HS-27A (cell line): ENCODE measurements at places on chromosomes 3 and 15.

DNA sequence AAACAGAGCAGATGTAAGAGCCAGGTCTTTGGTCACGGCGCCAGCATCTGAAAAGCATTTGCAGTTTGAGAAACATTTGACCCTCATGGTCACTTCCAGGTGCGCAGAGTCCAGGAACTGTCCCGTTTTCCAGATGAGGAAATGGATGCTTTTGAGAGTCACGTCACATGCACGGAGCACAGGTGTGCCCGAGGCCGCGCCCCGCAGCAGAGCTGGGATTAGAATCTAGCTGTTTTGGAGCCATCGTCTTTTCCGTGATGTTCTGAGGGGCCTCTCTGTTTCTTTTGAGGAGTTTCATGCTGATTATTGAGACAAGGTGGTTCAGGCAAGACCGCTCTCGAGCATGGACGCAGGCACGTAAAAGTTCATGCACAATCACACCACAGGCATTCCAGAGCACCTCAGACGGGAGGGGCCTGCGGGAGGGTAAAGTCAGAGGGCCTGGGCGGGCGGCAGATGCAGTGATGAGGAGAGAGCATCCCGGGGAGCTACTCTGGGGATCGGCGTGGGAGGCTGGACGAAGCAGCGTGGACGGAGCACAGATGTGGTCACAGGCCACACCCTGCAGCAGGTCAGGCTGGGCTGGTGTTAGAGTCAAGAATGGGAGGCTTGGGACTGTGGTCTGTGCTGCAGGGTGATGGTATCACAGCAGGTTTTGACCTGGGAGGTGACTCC, 139.2 kb upstream of the MEF2A start:
- no peak for DNase-seq

DNA sequence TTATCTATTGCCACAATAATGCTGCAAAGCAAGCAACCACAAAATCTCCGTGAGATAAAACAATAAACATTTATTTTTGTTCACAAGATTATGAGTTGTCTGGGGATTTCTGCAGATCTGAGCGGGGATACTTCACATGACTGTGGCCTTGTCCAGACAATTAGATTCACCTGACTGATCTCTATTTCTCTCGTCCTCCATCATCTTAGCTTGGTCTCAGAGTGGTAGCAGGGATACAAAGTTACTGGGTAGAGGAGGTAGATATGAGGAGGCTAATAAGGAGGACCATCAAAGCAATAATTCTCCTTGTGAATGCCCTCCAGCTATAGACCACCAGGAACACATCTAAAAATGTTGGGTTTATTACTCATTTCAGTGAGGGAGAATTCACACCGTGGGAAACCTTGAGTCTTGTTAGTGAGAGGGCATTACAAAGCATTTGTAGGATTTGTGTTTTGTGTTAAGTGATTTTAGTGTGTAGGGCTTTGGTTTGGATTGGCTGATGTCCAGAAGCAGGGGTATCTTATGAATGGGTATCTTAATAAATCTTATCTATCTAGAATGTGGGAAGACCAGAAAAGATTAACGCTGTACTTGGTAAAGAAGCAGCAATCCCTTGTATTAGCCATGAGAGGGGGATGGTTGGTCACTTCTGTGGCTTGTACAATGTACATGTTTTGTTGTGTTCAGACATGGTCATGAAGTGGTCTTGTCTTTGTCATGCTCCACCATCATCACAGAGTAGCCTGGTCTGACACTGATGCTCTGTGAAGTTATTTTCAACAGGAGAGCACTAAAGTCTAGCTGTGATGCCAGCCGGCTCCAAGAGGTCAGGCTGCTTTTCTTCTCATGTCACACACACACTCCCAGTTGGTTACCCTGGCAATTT, 287.6 kb upstream of the STT3B start:
- DNase-seq = no peak

- DNase-seq = no peak
Measured at GRCh38 chr15:55587321-55588069, 650 bp downstream of the PYGO1 start.

GRCh38 chr3:65779390-65779789, 259.3 kb downstream of the MAGI1 start:
- no peak for DNase-seq

- DNase-seq = no peak
Measured at GRCh38 chr3:194485881-194486539, 792 bp downstream of the ATP13A3 start.

DNA sequence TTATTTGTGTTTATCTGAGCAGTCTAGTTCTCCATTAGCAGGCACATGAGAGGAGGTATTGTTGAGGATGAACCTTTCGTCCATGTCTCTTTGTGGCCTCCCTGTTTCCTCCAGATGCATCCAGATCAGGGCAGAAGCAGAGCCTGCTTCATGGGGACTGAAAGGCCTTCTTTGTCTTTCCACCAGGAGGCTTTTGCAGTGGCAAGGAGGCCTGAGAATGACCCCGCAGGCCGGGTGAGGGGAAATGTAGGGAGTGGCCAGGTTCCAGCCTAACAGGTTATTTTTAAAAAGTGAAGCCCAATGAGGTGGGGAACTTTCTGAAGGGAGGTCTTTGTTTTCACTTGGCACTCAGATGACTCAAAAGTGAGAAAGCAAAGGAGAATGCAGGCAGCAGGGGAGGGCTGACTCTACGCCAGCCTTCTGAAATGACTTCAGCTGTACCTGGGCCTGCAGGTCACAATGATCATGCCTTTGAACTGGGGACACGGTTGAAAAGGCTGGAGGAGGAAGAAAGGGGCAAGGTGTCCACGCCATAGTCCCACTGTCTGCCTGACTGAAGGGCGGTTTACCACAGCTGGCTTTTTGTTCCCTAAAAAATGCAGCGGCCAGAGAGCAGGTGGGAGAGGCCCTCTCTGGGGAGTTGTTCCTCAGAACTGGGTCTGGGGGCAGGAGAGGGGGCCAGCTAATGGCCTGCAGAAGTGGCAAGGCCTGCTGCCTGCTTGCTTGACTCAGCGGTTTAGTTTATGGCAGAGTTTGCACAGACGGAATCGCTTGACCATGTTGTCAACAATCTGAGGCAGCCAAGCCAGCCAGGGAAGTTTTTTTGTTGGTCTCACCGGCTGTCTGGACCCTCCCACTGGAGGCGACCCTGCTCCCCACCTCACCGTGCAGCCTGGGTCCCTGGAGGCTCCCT, 28.7 kb downstream of the CMTM7 start:
- DNase-seq = peak; percentile 22

DNA sequence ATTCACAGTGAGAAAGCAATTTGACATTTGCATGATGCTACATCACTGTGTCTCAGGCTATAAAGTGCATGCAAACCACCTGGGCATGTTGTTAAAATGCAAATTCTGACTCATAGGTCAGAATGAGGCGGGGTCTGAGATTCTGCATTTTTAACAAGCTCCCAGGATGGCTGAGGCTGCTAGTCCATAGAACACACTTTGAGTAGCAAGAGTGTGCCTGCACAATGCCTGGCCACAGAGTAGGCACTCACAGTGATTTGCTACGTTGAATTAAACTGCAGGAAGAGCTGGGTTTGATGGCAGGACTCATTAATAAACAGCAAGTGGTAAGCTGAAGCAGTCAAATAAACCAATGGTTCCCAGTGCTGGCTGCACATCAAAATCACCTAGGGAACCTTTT, 48.1 kb downstream of the NTRK3 start:
- DNase-seq = no peak

DNA sequence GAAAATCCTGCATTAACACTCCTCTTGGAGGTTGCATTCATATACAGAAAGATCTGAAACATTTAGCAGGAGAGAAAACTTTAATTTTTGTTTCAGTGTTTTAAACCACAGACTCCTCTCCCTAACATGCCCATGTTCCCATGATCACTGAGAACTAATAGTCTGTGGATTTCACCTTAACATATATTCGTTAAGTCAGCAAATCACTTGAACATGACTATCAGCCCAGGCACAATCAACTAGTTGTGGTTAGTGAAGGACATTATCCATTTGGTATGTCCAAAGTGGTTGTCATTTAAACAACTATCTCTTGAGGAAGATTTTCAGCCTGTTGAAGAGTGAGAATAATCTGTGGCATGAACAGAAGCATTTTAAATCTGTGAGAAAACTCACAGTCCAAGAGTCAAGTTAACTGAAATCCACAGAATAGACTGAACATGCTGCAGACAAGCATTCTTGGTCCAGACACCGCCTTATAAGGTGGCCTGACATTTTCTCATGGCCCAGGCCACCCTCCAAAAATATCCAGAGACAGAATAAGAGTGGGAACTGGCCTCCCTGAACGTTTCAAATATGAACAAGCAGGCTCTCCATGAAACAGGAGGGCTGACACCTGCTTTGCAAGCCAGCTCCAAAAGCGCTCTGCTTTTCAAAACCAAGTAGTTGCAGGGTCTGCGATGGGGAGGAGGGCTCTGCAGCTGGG, 39.9 kb upstream of the ADCY5 start:
- no peak for DNase-seq

GRCh38 chr3:49709852-49710251, 9.6 kb downstream of the AMIGO3 start:
- no peak for DNase-seq

DNA sequence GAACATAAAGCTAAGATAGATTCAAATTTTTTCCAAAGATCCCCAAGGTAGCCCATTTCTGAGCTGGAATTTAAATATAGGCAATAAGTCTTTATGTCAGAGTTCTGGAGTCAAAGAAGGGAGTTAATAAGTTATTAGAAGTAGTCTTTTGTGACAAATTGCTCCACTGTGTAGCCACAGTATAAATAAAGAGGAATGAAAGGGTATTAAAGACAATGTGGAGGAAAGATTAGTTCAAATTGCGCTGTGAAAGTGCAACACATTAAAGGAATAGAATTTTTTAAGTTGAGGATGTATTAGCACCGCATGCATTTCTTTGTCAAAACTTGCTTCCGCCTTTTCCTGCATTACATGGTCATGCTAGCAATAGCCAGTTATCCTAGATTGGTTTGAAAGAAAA, 666.6 kb upstream of the CCDC54 start:
- DNase-seq = no peak

GRCh38 chr15:52657338-52657737, 21.9 kb downstream of the ATOSA start:
- DNase-seq = no peak

GRCh38 chr15:93830221-93831080, 400.9 kb upstream of the MCTP2 start:
- DNase-seq = no peak
